ENCODE measurements at places on chromosomes 2 and 18. TPM values are rescaled to one million over a fixed set of nuclear protein-coding genes. Genes with fewer than 3 reads are reported as not detected.
A peak's percentile ranks its signal among the peaks of the same experiment; 100 is the strongest.

DNA sequence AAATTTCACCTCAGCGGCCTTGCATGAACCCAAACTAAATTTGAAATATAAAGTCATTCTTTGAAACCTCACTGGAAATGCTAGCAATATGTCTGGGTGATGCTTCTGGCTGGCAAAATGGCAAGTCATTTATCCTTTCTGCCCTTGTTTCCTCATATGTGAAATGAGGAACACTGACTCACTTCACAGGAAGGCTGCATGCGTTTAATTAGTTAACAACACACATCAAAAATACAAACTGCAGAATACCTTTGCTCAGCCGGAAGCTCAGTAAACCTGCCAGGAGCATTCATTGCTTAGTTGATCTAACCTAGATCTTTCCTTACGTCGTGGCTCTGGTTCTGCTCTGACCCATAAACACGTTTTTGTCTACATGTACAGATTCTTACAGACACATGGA is 214.2 kb upstream of the ACVR2A start:
- DNase-seq, result no peak

DNA sequence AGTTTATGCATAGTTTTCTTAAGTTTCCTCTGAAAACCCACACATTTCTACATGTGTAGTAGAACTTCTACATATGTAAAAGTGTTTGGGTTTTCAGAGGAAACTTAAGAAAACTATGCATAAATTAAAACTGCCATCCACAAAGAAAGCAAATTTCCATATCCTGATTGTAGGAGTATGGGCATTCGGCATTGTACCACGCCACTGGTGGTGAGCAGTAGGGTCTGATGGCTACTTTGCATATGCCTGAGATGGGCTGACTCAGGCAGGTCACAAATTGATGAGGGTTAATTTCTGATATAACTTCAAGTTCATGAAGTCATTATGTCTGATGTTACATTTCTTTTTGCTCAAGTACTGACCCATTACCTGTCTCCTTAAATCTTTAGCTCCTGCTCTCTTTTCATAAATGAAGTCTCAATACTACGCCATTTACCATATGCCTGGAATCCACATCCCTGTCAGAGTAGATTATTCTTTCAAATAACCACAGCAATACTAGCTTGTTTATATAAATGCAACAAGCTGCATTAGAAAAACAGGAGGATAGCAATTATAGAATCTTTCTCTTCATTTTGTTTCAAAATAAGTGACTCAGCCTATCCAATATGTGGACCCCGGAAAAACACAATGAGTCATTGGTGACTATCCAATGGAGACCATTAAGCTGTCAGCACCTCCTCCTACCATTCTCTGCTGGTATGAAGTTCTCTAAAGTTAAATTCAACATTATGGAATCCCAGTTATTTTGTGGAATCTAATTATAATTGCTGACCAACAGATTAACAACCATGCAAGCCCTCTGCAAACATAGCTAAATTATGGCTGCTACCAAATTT is 355.2 kb upstream of the UBE2E3 start:
- no peak for DNase-seq

- DNase-seq, result peak; percentile 81
Observed at GRCh38 chr2:235135990-235136561, 184.3 kb downstream of the SH3BP4 start.

DNA sequence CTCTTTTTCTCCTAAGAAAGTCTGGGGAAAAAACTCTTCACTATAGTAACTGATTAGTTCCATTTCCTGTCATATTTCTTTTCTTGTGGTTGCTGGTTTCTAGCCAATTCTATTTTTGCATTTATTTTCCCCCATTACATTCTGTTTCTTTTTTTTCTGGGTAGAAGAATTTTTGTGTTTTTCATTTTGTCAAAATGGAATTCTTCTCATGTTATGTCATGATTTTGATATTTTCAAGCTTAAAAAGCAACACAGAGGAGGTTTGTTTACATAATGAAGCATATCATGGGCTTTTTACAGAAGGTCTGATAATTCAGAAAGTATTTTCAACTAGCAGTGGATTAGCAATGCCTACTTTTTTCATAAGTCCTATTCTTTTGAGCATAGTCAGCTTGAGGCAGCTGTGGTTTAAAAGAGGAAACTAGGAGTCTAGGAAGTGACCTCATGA is 102.0 kb downstream of the MAP2 start:
- no peak for DNase-seq

DNA sequence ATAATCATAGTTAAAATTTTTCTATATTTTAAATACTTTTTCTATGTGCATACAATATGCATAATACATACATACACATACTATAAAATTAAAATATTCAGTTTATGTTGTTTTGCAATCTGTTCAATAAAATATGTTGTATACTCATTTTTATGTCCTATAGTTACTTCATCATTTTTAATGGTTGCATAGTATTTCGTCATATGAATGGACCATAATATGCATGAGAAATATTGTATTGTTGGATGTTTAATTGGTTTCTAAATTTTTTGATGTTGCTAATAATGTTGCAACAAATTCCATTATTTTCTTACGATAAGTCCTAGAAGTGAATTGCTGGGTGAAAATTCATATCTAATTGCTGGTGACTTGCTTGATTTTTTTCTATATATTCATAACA is 211.5 kb upstream of the GCFC2 start:
- no peak for DNase-seq

DNA sequence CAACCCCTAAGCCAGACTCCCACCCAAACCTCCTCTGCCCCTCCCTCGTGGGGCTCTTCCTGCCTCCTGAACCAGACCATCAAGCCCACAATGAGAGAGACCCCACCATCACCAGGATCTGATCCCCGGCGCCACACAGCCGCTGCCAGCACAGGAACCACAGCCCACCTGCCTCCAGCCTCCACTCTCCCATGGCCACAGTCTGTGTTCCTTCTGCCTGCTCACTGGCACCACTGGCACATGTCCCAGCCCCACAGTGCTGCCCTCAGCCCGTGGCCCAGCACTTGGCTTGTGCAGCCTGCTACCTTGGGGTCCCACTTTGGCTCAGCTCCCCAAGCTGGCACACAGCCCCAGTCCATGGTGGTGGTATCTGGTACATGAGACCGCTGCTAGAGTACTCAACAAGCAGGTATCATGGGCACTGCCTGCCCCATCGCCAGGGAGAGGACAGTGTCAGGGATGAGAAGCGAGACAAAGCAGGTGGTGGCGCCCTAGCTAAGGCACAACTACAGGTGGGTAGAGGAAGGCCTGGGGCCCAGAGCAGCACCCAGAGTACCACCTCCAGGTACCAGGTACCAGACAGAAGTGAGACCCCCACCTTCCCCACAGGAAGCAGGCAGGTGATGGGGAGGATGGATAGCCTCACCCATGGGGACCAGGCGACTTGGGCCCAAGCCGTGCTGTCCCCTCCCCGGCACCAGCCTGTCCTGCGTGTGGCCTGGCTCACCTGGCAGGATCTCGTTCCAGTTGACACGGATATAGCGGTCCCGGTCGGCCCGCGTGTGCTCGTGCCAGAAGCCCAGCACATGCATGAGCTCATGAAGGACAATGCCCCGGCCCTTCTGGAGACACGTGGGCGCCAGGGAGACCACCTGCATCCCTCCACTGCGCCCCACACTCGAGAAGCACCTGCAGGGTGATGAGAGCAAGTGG is 6.2 kb downstream of the ASTL start:
- no peak for DNase-seq

DNA sequence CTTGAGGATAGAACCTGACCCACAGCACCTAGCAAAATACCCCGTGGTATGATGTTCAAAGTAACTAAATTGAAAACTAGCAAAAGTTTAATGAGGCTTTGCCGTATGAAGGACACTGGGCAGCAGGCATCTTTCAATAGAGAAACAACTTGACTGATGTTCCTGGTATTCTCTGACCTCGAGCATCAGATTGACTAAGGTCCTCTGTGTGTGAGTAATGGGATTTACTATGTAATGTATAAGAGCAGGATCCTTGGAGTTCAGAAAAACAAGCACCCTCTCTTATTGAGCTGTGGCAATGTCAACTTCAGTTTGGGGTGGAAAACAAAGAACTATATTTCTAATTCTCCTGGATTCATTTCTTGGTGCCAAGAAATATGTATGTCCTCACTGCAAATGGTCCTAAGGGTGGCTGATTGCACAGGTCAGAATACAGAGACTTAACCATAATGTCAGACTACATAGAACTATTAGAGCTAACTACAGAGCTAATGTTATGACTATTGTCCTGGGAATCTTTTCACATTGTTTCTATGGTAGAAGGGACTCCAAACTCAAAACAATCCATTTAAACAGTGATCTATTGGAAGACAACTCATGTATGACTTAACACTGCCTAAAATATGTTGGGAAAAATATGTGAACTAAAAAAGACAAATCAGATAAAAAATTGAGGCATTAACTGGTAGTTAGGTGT is 4.4 kb downstream of the TNFAIP6 start:
- no peak for DNase-seq

DNA sequence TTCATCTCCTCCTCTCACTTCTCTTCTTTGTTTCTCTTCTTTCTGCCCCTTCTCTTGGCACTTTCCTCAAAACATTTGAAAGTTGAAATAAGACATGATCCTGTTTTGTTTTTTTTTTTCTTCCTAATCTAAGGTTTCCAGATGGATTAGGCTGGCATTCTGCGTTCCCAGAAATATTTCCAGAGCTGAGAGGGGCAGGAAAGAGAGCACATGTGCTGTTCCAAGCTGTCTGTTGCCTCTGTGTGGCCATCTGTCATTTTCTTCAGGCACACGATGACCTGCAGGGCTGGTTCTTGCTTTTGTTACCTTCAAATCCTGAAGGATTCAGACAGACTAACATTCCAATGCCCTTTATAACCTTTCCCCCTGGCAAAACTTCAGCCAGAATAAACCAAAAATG is 142.9 kb downstream of the RNF144A start:
- peak; percentile 72 for DNase-seq

DNA sequence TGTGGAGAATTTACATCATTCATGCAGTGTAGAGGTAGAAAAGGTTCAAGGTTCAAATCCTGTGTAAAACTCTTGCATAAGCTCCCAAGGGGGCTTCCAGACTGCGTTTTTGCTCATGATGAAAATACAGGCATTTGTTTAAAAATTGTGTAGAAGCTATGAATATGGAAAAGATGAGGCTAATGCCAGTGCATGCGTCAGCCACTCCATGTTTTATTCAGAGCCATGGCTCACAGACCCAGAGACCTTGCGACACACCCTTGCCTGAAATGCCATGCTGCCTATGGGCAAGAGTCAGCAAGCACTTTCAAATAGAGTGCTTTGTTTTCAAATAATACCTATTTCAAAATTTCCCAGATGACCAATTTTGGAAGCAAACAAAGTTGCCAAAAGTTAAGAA is 262.3 kb downstream of the TRIB2 start:
- DNase-seq, result no peak

RAB6C gene
- 0.29 TPM for polyA plus RNA-seq

CHRNG gene
- polyA plus RNA-seq, result not detected

DNA sequence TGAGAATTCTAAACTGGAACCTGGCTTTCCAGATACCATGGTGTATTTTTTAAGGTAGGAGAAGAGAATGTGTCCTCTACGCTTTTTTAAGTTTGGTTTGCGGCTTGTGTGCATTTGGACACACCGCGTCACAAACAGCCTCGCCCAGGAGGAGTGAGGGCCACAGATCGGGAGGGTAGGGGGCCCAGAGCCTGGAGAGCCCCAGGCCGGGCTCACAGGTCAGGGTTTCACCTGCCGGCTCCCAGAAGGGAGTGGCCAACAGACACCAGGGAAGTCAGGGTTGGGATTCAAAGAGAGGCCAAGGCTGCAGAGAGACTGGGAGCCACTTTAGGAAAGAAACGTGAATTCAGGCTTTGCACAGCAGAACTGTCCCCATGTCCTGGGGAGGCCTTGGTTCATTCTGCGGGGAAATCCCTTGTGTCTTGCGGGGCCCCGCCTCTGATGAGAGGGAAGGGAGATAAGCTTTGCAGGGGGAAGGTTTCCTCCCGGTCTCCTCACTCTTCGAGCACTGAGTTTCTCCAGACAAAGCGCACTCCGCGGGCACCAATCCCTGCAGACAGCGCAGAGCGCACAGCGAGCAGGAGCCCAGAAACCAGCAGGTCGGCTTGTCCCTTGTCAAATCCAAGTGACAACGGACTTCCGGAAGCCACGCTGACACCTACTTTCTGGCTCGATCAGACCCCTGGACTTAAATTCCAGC is 2.0 kb upstream of the TUBB6 start:
- DNase-seq, result no peak

ABHD1 gene
- 0.64 TPM for polyA plus RNA-seq

DNA sequence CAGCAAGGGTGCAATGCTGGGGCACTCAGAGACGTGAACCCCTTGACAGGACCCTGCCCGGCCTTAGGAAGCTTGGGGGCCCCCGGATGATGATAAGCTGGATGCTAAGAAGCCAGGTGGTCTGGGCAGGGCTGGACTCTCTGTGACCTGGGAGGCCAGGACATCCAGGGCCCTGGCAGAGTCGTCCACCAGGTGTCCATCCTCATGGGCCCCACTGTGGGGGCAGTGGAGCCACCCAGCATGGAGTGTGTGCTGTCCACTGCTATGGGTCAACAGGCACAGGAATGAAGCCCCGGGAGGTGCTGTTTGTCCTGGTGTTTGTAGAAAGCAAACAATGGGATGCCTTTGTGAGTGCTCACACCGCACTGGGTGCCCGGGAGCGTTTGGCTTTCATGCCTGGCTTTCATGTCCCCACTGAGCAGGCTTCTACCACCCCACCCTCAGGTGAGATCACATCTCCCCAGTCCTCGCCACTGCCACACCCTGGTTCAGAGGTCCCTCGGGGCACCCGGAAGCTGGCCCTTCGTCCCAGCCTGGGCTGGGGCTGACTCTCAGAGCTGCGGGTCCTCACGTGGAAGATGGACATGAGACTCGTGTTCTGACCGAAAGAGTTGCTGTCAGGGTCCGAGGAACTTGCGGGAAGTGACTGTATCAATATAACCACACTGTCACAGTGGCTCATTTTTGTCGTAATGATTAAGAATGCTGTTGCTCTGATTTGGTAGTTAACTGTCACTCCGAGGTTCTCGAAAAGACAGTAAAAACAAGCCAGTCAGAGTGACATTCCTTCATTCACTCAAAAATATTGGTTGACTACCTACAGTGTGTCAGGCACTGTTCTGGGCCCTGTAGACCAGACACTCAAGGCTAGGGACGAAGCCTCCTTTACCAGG is 53.3 kb downstream of the INHBB start:
- no peak for DNase-seq

GRCh38 chr2:86518481-86518880 is 44.8 kb downstream of the CHMP3 start:
- DNase-seq, result peak; percentile 3

GBX2 gene
- not detected for polyA plus RNA-seq

CCDC68 gene
- 0.19 TPM for polyA plus RNA-seq

- no peak for DNase-seq
Observed at GRCh38 chr2:233063269-233063975, 3.3 kb downstream of the INPP5D start.

KIAA2012 gene
- 0.42 TPM for polyA plus RNA-seq

- no peak for DNase-seq
Observed at GRCh38 chr2:11598228-11598731, 64.4 kb downstream of the GREB1 start.
